Hindlimb muscle (tissue), 1 donor: ENCODE measurements at places on chromosomes 16 and 17. TPM values are rescaled to one million over a fixed set of nuclear protein-coding genes. Genes with fewer than 3 reads are reported as not detected.

Gene HOXB5
- polyA plus RNA-seq = 0.48 TPM

DNA sequence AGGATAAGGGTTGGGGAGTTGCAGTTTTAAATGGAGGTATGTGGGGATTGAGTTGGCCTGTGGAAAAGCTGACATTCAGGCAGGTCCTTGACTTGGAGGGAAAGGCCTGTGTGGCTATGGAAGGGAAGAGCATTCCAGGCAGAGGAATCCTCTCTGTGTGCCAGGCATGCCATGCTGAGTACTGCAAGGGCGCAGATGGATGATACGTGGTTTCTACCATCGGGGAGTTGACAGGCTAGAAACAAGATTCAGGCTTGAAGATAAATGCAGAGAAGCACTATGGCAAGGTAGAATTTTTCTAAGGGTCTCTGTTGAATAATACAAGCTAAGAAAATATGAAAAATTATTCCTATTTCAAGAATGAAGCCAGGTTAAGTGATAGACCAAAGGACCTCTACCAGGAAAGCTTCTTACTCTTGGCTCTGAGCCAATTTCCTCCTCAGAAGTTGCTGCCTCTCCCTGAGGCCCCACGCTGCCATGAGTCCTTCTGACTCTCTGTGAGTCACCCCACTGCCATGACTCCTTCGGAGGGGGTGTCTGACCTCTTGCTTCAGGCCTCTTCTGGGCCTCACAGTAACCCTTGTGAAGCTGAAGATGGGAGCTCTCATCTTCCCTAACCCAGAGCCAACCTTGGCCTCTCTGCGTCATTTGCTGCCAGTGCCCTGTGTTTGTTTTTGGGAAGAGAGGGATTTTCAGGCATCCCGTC, 75.8 kb downstream of the WNT3 start:
- DNase-seq = no peak

DNA sequence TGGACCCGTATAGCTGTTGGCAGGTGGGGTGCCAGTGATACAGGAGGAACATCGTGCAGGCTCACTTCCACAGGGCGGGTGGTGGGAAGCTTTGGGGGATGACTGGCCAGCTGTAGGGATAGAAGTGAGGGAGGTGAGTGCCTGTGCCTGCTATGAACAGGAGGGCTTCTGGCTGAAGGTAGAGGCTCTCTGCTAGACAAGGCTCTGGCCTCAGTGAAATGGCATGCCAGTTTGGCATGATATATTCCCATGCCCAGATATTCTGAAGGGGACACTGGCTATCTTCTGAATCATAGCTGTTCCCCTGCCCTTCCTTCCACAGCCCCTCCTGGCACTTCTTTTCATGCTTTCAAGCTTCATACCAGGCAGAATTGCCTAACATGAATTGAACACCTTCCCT, 19.1 kb downstream of the PHAF1 start:
- DNase-seq = no peak

Gene TAOK2
- 36.0 TPM for polyA plus RNA-seq

GRCh38 chr17:10842658-10843057, 4.8 kb upstream of the PIRT start:
- DNase-seq = no peak

GRCh38 chr17:50988427-50988826, 122.3 kb upstream of the TOB1 start:
- no peak for DNase-seq

DNA sequence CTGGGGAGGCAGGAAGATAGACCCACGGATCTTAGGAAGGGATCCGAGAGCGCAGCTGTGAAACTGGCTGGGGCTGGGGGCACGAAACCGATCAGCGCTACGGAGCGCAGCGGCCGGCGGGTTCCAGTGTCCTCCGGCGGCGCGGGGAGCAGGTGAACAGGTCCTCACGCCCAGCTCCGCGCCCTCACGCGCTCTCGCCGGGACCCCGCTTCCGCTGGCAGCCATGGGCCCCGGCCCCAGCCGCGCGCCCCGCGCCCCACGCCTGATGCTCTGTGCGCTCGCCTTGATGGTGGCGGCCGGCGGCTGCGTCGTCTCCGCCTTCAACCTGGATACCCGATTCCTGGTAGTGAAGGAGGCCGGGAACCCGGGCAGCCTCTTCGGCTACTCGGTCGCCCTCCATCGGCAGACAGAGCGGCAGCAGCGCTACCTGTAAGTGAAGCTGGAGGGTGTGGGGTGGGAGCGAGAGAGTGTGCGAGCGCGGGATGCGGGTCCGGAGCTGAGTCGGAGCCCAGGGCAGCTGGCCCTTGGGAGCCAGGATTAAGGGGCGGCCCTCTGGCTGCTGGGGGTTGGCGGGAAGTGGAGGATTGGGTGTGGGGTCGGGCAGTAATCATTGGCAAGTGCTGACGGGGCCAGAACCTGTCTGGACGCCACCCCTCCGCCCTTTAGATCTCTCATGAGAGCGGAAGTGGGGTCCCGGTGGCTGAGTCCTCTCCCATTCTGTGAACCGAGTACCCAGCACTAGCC, 479 bp downstream of the ITGA3 start:
- DNase-seq = no peak

- no peak for DNase-seq
Measured at GRCh38 chr16:52312716-52313115, 234.2 kb downstream of the TOX3 start.

DNA sequence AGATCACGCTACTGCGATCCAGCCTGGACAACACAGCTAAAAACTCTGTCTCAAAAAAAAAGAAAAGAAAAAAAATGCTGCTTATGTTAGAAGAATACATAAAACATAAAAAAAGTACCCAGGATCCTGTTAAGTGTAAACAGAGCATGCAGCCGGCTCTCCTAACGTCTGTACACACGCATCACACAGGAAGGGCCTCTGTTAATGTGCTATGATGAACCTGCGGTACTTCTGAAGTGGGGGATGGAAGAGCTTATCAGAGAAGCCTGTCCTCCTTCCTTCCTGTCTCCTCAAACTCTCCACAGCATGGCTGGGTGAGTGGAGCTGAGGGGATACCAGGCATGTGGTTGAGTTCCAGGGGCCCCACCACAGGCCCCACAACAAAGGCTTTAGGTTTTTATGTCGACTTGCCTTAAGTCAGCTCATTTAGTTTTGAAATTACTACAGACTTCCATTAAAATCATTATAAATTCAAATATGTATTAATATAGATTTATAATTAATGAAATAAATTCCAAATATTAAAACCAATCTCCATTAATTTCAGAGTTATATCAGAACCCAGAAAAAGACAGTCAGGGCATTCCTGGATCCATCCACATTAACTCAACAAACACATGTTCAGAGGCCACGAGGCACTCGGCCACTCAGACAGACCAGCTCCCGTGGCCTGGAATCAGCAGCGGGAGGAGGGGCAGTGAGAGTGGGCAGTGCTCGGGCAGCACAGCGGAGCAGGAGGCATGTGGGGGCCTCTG, 11.7 kb downstream of the CCDC57 start:
- DNase-seq = no peak

- DNase-seq = peak; percentile 42
Measured at GRCh38 chr17:44269535-44270240, 1.8 kb upstream of the SLC4A1 start.

- no peak for DNase-seq
Measured at GRCh38 chr16:81283044-81283443, 31.7 kb upstream of the GAN start.

Gene PPY
- polyA plus RNA-seq = not detected

Gene LHX1
- polyA plus RNA-seq = not detected

DNA sequence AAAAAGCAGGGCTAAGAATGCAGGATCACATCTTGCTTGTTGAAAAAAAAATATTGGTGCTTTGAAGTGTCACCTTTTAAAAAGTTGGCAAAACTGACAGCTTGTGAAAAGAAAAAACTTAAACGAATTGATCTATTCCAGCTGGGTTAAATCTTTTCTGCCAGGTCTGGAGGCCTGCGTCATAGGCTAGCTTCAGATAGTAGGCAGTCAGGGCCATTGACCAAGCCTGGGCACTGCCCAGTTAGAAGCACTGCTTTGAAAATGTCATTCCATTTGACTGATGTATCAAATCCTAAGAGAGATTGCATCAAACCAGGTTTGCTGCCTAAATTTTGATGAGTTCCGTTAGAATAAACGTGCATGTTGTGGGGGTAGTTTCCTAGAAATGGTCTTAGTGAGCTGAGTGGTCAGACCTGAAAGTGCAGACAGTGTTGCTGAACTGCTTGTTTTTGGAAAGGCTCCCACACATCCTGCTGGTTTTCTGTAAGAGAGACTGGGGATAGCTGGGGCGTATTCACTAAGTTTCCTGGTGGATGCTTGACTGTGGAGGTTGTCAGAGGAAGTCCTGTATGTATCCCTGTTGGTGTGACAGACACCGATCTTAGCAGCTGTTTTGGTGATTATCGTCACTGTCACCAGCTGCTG, 38.8 kb downstream of the NUP88 start:
- no peak for DNase-seq

Gene PLA2G10
- polyA plus RNA-seq = 0.72 TPM

- DNase-seq = peak; percentile 82
Measured at GRCh38 chr17:65137021-65137939, at the start of gene RGS9. RGS9 (plus strand) TSS chr17:65137370; CDS start chr17:65137541, 171 bp downstream.

DNA sequence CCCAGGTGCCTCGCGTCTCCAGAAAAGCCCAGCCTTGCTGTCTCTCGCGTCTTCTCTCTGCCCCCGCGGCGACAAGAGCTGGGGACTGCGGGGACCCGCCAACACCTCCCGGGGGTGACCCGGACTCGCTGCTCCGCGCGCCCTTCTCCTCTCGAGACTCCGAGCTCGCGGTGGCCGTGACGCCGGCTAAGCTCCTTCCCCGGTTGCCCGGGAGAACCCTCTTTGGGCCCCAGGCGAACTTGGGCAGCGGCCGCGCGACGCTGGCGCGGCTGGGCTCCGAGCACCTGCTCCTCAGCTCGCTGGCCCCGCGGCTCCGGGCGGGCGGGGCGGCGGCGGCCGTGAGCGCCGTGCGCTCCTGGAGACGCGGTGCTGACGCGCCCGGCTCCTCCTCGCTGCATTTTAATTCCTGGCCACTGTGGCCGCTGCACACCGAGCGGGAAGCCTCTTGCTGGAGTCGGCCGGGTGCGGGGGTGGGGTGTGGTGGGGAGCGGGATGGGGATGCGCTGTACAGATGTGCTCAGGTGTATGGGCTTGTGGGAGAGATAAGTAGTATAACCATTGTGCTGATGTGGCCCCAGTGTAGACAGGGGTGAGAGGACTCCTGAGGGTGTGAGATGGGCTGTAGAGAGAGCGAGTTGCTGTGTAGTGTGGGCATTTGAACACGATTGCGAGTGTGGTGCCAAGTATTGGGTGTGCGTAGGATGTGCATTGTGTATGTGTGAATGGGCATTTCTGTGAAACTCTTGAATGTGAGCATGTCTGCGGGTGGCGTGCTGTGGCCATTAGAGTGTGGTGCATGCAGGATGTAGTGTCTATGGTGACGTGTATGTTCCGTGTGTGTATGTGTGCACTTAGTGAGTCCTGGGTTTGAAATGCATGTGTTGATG, at the start of gene ASIC2:
Gene ASIC2 (minus strand): TSS at position 315 of the 887 bp plus-strand sequence.
- DNase-seq = no peak

GRCh38 chr17:19725486-19725885, 9.1 kb upstream of the SLC47A2 start:
- DNase-seq = no peak

Gene WFIKKN1
- 0.80 TPM for polyA plus RNA-seq

Gene SF3B3
- polyA plus RNA-seq = 208 TPM

DNA sequence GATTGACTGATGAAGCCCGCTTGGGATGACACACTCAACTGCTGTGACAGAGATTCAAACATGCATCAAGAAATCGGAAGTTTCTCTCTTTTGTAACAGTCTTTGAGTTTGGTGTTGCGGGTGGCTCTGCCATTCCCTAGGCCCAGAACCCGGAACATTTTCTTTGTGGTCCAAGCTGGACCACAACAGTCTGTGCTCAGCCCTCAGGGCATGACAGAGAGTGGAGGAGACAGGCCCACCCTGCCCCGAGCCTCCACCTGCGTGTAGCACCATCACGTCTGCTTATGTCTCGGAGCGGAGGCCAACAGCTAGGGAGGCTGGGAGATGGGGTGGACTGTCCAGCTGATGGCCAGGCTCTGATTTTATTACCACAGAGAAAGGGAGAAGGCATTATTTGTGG, 64.5 kb downstream of the SHISA6 start:
- no peak for DNase-seq

GRCh38 chr16:48558371-48558841, 51.6 kb downstream of the N4BP1 start:
- DNase-seq = no peak

Gene MT4
- not detected for polyA plus RNA-seq

- DNase-seq = no peak
Measured at GRCh38 chr17:80880648-80880985, 111.0 kb upstream of the CHMP6 start.

GRCh38 chr16:86018071-86018470, 119.1 kb downstream of the IRF8 start:
- no peak for DNase-seq

Gene CNTD1
- polyA plus RNA-seq = 0.70 TPM

DNA sequence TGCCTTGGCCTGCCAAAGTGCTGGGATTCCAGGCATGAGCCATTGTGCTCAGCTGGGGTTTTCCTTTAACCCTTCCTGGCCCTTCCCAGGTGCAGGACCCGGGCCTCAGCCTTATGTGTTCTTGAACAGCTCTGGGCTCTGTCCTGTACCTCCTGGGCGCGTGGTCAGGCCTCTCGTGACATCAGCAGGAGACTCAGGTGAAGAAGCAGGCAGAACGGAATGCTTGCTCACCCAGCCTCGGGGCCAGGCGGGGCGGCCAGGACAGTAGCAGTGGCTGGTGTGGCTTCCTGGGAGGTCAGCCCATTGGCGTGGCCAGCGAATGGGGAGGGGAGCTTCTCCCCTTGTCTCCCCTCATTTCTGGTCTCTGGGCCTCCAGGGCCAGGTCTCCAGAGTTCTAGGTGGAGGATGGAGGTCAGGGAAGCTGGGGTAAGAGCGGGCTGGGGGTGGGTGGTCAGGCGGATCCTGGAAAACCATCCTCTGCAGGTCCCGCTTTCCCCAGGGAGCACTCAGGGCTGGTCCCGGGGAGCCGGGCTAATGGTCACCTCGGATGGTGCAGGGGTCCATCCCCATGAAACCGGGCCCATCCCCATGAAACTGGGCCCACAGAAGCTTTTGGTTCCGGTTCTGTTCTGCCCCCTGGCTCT, 281.5 kb downstream of the SEC14L1 start:
- no peak for DNase-seq

DNA sequence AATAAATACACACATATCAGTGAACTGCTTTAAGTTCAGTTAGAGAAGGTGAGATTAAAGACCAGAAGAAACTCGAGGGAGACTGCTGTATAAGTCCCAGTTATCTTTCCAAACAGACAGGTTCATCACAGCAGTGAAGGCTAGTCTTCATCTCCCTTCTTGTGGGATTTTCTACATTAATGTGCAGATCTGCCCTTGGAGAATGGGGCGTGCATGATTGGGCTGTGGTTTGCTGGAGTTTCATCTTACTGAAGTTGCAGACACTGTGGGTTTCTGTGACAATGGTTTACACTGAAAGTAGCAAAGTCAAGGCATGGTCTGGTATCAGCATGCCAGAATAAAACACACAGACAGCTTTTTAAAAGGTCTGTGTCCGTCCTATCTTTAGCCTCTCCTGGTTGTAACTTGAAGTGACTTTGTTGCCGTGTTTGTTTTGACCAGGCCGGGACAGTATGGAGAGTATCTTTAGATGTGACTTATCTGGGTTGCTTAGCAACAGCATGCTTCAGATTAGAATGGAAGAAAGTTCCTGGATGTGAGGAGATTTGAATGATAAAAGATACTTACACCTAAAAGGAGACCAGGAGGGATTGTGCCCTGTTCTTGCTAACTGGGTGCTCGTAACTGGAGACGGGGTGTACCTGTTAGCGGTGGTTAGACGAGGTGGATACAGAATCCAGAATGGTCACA, 16.1 kb downstream of the NAA60 start:
- DNase-seq = no peak

GRCh38 chr17:38851434-38851833, 2.1 kb downstream of the RPL23 start:
- DNase-seq = no peak
